ENCODE measurements at places on chromosomes 11 and 22. TPM values are rescaled to one million over a fixed set of nuclear protein-coding genes. Genes with fewer than 3 reads are reported as not detected.

GRCh38 chr11:90722552-90723190 is 499.8 kb upstream of the CHORDC1 start:
- peak; percentile 40 for DNase-seq

- DNase-seq: no peak
Observed at GRCh38 chr11:69683764-69684333, 8.7 kb upstream of the LTO1 start.

DNA sequence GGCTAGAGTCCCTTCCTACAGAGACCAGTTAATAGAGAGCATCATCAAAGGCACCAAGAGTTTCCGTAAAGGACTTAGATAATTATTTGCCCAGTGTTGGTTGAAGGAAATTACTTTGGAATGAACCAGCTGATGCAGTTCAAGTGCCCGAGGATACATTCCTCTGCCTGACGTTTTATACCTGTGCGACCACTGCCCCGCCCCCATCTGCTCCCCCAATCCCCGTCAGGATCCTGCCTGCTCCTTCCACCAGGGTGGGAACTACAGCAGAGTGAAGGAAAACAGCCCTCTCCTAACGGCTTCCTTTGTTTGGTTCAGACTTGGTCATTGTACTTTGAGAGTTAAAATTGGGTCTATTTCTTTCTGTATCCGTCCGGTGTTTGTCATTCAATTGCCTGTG is 761.5 kb downstream of the NTM start:
- DNase-seq: no peak

GRCh38 chr22:35328472-35328885 is 28.8 kb downstream of the TOM1 start:
- DNase-seq: no peak

DNA sequence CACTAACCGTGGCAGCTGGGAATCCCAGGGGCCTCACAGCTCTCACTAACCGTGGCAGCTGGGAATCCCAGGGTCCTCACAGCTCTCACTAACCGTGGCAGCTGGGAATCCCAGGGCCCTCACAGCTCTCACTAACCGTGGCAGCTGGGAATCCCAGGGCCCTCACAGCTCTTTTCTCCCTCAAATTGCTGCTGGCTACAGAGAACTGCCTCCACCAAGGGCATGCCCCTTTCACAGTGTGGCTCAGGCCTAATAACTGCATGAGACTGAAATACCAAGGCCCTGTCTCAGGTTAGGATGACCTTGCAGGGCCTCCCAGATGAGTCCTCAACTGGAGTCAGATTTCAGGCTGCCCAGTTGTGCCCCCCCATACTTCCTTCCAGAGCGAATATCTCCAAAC is 35.1 kb upstream of the GGTLC2 start:
- no peak for DNase-seq

GRCh38 chr11:74630043-74630442 is 37.7 kb downstream of the POLD3 start:
- DNase-seq: no peak

DNA sequence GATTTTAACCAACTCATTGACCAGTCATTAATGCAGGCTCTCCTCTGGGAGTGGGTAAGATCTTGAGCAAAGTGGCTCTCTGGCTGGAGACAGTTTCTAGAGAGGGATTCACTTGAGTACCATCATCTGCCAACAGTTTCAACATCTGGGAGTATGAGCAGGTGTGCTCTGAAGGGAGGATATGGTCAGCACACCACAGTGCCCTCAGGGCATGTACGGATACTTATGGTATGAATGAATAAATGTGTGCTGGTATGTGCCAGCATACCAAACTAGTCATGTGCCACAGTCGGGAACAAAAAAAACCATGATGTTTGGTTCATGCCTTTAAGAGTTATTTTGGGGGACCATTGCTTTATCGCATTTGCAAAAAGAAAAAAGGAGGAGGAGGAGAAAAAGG is 1197.5 kb upstream of the TENM4 start:
- DNase-seq: peak; percentile 93

Gene TUB
- polyA plus RNA-seq: 0.70 TPM

Measured in foreskin keratinocyte (primary cell).